ENCODE measurements at places on chromosomes 3 and 15.

DNA sequence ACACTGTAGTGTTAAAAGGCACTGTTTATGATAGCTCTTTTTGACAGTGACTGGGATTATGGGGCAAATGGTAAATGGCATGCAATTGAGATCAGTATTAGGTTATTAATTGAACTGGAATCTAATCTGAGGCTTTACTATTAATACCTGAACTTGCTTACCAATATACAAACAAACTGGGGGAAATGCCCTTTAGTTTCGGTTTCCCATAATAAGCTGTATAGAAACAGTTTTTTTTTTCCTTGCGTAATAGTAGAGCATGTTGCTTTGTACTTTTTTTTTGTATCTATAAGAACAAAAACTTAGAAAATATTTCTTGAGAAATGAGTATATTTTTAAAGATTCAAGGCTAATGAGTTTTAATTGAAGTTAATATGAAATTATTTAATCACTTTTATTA lies 95.0 kb downstream of the FNDC3B start:
- DNase-seq = no peak

GRCh38 chr15:71687902-71688508 lies 122.3 kb upstream of the NR2E3 start:
- DNase-seq = peak; percentile 56

GRCh38 chr3:140536926-140537726 lies 140.7 kb upstream of the TRIM42 start:
- DNase-seq = no peak

- peak; percentile 12 for DNase-seq
These were observed 10.1 kb downstream of the AGTR1 start for GRCh38 chr3:148707601-148708380.

GRCh38 chr15:87131067-87131466 lies 1051.4 kb downstream of the AGBL1 start:
- no peak for DNase-seq

GRCh38 chr15:99857836-99858235 lies 124.6 kb upstream of the LYSMD4 start:
- no peak for DNase-seq

GRCh38 chr3:134092208-134092701 lies 62.5 kb upstream of the SLCO2A1 start:
- no peak for DNase-seq

- DNase-seq = no peak
These were observed 160.2 kb downstream of the FOXP1 start for GRCh38 chr3:71423151-71423906.

DNA sequence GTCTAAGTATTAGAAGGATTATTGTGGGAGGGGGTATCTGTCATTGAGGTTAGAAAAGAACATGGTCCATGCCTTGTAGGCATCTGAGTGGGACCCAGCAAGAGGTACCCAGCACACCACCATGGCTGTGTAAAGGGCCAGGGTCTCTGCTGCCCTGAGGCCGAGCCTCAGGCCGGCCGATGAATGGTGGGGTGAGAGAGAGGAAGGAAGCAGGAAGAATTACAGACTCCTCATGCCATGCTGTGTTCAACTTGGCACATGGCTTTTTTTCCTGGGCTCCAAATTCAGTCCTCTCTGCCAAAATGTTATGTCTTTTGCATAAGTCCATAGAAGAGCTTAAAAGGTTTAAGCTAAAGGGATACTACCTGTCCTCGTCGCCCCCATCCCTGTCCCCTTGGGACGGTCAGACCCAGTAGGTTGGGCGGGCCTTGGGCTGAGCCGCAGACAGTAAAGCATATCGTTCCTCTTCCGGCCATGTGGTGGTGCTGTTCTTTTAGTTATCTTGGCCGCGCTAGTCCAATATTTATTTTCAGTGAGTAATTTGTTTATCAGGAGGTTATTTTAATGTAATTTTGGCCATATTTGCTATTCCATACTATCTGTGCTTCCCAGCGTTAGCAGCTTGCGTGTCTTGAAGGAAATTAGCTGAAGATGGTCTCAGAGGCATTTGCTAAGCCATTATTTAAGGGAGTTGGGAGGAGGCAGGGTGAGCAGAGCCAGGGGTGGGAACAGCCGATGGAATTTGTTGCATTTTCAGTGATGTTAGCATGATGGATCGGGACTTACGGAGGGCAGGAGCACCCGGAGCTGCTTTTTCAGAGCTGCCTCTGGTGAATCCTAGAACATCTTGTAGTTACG lies 152.4 kb downstream of the AGBL1 start:
- peak; percentile 27 for DNase-seq

GRCh38 chr3:136276049-136276755 lies 26.1 kb downstream of the PCCB start:
- no peak for DNase-seq

- DNase-seq = no peak
These were observed 34.7 kb downstream of the GRK7 start for GRCh38 chr3:141797819-141798447.

- peak; percentile 56 for DNase-seq
These were observed 127.5 kb upstream of the TOPAZ1 start for GRCh38 chr3:44114142-44114541.

- DNase-seq = peak; percentile 70
These were observed 728 bp downstream of the CRTC3 start for GRCh38 chr15:90530250-90531051.

GRCh38 chr3:96172917-96173316 lies 641.5 kb upstream of the EPHA6 start:
- no peak for DNase-seq

- DNase-seq = peak; percentile 98
These were observed 280.2 kb upstream of the ICE2 start for GRCh38 chr15:60758961-60759729.

DNA sequence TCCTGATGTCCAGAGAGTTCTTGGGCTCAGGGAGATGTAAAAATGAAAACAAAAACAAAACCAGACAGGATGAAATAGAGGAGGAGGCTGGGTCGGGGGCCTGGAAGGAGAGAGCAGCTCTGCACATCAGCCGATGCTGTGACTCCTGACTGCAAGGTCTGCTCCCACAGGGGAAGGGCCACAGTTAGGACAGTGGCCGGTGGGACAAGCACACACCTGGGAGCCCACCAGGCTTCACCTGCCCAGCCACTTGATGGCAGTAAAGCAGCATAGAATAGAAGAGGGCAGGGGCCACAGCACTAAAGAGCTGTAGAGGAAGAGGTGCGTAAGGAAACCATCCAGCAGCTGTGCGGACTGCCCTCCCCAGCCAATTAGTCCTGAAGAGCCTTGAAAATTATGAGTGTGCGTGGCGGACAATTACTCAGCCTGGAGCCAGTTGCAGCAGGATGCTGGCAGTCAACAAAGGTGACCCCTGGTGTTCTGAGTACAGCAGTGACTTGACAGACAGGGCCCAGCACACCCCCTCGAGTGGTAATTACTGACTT lies 29.8 kb downstream of the ALS2CL start:
- DNase-seq = peak; percentile 19

- DNase-seq = no peak
These were observed 2.5 kb downstream of the TWF2 start for GRCh38 chr3:52236424-52236886.

DNA sequence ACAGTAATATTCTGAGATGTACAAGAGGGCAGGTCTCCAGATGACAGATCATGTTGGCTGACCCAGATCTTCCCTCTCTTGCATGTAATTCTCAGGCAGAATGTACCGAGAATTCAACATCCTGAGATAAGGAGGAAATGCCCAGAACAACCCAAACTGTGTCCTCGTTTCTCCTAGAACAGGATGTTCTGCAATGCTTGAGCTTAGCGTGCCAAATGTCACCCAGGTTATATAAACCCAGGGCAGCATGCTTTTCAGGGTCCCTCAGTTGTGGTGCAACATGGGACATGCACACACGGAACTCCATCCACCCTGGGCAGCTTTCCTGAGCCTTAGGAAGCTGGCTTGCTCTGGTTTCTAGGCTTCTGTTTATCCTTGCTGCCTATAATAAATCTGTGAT lies 102.1 kb upstream of the CMC1 start:
- DNase-seq = no peak

DNA sequence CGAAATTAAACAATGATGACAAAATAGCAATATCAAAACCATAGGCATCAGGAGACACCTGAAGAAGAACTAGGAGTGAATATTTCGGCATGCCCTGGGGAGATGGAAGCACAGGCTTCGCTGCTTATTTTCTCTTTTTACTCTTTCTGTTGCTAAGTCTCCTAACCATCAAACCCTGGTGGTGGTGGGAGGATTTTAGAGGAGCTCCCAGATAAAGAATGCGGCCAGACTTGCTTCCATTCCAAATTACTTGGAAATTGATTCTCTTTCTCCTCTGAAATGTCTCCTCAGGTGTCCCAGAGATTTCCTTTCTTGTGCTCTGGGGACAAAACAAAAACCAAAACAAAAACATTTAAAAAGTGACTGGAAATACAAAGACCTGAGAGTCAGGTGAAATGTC lies 243.0 kb downstream of the KBTBD8 start:
- no peak for DNase-seq

DNA sequence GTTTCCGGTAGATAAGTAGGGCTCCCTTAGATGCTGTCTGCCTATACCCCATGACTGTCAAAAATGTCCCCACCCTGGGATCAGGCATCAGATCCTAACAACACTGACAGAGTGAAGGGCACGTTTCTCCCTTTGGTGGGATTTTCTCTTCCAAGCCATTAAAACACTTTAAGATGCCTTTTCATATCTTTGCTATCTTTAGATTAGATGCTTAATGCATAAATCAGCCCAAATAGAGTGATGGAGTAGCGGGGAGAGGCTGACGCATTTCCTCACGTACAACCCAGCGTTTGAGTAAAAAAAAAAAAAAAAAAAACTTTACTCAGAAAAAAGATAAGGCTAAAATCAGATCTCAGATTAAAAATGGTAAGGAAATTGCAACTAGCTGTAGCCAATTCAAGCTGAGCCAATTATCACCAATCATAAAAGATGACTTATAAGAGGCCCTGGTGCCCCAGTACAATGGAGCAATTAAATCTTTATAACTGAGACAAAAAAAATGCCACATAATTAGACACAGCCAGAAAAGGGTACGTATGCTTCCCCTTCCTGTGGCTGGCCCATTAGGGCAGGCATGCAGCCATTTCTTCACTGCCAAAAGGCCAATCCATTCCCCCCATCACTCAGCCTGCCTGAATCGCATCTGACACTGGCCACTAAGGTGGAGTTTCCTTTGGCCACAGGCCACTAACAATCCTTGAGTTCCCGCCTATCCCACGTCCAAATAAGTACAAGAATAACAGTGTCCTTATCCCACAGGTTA lies 45.0 kb downstream of the RFTN1 start:
- DNase-seq = no peak

DNA sequence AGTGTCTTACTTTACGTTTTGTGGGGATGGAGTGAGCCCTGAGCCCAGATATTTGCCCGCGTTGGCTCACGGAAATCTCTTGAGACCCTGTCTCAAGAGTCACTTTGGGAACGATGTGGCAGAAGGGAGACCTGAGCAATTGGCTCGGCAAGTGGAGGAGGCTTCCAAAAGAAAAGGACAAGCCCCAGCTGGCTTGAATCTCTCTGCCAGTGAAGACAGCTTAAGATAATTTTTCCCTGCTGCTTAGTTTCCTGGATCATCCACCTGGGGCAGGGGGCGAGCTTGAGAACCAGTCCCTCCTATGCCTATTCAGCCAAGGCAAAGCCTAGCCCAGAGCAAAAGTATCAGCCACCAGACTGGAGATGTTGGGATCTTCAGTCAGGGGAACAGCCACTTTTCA lies 708 bp downstream of the SEC22A start:
- DNase-seq = peak; percentile 36

DNA sequence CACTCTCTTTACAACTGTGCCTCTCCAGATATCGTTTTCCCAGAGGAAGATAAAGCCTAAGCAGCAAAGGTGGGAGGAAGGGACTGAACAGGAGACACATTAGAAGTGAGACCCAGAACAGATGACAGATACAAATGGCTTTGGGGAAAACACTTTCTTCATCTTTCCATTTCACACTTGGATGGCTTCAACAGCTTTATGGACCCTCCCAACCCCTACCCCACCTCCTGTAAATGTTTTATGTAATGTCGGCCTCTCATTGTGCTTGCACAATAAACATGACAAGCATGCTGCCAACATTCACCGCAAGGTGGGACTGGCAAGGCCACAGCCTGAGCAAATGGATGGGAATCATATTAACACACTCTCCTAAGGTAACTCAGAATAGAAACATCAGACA lies 1088.6 kb downstream of the TUSC7 start:
- no peak for DNase-seq

Data from GM23248 (cell line).